ENCODE measurements at places on chromosomes 7 and 10.

DNA sequence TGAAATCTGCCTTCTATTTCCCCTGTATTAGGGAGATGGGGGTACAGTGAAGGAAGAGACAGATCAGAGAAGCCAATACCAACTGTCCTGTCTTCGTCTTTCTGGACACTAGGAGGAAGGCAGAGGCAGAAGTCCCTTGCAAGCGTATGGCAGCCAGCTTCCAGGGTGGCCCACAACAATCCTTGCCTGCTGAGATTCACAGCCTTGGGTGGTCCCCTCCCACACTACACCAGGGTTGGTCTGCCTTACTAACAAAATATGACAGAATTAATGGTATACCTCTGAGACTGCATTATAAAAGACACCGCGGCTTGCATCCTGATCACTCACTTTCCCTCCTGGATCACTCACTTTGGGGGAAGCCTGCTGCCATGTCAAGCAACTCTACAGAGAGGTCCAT lies 90.4 kb downstream of the IDE start:
- DNase-seq, result no peak

- no peak for DNase-seq
Measured at GRCh38 chr10:131750171-131750895, 150.5 kb upstream of the PPP2R2D start.

DNA sequence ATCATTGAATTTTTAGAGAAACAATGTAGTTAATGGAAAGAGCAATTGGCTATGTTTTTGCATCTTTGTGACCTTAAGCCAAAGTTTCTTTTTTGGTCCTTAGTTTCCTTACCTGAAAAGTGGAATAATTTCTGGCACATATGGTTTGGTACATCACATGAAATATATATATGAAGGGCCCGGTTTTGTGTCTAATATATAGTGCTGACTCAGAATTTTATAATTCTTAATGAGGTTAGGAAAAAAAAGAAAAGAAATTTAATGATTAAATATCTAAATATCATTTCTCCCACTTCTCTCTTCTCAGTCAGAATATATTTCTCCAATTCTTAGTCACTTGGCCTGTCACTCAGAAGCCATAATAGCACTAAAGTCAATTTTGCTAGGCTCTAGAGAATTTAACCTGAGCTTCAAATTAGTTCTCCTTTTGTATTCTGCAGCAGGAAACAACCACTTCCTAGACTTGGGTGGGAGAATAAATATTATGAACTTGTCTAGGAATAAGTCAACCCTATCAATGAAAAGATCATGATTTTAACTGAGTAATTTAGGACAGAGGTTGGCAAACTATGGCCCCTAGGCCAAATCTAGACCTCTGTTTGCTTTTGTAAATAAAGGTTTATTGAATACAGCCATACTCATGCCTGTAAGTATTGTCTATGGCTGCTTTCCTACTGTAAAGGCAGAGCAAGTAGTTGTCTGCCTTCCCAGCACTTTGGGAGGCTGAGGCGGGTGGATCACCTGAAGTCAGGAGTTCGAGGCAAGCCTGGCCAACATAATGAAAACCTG lies 34.6 kb downstream of the PPP1R9A start:
- DNase-seq, result no peak

GRCh38 chr7:71251706-71252105 lies 119.8 kb downstream of the GALNT17 start:
- no peak for DNase-seq

- no peak for DNase-seq
Measured at GRCh38 chr10:43599333-43599732, 6.9 kb upstream of the ZNF485 start.

DNA sequence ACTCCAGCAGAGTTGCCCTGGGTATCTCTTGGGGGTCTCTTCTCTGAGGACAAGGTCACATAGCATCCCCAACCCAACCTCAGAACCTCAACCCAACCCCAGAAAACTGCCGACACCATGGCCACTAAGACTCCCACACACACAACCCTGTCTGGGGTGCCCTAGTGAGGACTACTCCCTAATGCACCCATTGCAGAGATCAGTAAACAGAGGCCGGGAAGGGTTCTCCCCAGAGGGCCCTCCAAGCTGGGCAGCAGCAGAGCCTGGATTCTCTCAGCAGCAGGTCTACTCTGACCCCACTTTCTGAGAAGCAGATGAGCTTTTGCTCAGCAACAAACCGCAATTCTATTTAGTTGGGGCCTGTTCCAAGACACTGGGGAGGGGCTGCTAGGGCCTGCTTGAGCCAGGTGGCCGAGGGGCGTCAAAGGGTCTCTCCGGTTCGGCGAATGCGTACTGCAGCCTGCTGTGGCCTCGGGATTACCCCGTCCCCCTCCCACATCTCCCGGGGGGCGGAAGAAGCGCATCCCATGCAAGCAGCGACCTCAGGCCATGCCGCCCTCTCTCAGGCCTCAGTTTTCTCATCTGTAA lies 828 bp downstream of the OGDHL start:
- DNase-seq, result no peak
